ENCODE measurements at places on chromosomes 4 and X.

GRCh38 chr4:79979785-79980437, 93.1 kb downstream of the ANTXR2 start:
- no peak for DNase-seq

- DNase-seq = no peak
Measured at GRCh38 chrX:56804867-56805266, 75.8 kb downstream of the NBDY start.

DNA sequence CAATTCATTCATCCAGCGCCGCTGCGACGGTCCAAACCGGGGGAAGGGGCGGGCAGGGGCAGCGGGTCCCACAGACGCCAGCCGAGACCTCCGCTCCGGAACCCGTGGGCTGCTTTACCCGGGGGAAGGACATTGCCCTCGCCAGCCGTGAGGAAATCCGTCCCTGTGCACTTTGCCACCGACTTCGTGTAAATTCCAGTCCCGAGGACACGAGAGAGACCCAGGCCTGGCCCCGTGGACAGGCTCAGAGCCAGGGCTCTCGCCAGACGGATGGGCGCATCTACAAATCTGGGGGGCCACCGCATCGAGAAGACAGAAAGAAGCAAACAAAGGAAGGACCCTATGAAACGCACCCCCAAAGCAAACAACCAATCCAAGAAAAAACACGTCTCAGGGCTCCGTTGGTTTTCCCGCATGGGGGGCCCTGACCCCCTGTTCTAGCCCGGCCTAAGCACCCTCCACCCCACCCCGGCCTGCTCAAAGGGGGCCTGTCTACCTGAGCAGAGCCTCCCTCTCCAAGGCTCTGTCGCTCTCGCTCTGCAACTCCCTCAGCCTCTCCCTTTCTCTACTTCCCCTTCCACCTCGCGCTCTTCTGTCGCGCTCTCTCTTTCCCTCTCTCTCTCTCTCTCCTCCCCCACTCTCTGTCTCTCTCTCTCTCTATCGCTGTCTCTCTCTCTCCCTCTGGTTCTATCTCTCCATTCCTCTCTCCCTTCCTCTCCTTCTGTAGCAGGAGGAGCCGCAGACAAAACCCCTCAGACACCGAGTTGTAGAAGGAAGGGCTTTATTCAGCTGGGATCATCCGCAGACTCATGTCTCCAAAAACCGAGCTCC, 11.3 kb downstream of the FRG2 start:
- DNase-seq = no peak

DNA sequence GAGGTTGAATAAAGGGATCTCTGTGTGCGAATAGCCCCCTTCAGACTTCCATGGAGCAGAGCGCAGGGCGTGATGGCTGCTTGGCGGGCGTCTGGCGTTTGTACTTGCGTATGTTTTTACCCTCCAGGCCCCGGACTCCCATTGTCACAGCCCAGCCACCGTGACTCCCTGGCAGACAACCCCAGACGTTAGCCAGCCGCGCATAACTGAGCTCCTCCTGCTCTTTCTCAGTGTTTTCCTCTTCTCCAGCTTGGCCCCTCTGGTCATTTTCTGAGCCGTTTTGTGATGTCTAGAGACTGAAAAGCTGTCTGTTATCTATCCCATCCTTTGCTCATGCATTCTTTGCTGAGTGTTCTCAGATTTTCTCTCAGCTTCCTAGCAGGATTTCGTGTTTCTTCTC, 54.3 kb downstream of the IGFBP7 start:
- DNase-seq = no peak

GRCh38 chr4:32462944-32463343, 1742.8 kb downstream of the PCDH7 start:
- DNase-seq = peak; percentile 2

DNA sequence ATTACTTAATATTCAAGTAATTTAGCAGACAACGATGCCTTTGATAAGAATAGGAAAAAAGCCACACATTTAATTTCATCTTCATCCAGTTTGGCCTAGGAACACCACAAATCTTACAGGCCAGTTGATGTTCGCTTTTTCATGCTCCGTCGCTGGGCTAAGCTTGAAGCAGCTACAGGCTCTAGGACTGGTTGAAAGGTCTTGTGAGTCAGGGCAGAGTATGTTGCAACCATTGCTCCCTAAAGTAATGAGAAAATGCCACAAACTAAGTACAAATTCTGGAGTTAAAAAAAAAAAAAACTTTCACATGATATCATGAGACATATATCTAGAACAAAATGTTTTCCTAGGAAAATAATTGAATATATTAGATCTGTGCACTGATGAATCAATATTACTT, 123.8 kb downstream of the RPS6KA6 start:
- no peak for DNase-seq

GRCh38 chrX:75963774-75964173, 178.7 kb upstream of the MAGEE2 start:
- no peak for DNase-seq

GRCh38 chr4:59987289-59987688, 1212.8 kb upstream of the ADGRL3 start:
- DNase-seq = no peak

GRCh38 chr4:55442541-55442940, 46.8 kb downstream of the TMEM165 start:
- no peak for DNase-seq

DNA sequence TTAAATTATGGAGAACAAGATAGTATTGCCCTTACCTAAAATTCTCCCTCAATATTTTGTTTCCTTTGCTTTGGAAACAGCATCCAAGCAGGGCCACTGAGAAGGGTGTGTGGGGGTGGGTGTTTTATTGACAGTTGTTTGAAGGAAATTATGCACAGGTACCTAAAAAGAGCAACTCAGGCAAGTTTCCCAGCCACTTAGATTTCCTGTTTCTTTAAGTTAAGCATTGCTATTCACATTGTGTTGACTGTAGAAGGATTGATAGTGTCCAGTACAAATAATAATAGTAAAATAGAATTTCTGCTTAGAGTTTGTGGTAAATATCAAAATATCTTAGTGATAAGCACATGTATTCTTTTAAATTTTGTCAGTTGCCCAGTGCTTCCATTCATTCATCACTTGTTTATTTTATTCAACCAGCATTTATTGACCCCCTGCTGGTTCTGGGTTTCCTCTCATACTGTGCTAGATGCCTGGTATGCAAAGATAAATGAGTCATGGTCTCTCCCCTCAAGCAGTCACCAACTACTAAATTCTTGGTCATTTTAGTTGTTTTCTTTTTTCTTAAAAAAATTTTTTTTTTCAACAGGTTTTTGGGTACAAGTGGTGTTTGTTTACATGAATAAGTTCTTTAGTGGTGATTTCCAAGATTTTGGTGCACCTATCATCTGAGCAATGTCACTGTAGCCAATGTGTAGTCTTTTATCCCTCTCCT, 50.0 kb downstream of the GALNT7 start:
- peak; percentile 24 for DNase-seq

DNA sequence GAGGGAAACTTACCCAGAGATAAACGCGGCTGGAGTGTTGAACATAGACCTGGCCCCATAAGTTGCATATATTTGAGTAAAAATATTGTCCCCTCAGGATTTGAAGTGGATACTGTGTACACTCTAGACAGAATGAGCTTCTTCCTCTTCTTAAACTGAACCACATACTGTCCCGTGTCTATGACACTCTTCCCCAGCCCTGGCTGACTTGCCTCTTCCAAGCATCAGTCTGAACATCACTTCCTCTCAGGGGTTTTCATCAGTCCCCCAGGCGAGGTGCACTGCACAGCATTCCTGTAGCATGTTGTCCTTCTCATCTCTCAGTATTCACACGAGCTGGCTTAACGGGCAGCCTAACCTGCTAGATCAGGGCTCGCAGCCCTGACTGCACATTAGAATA, 80.5 kb upstream of the TMEM150C start:
- DNase-seq = no peak

DNA sequence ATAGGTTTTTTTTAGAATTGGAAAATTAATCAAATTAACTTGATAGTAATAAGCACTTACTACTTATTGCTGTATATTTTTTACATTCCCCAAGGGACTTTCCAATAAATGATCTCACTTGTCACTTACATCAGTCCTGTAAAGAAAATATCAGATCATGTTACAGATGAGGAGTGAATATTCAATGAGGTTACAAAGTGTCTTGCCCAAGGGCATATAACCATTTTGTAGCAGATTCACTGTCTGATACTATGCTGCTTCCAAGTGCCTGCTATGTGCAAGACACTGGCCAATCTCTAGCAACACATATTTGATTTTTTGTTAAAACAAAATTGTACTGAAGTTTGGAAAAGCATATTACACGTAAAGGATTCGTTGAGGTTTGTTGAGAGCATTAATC, 1287.7 kb downstream of the FAM133A start:
- DNase-seq = no peak

- no peak for DNase-seq
Measured at GRCh38 chrX:136228839-136229207, 22.4 kb downstream of the MAP7D3 start.

- peak; percentile 70 for DNase-seq
Measured at GRCh38 chrX:10726647-10727046, 106.3 kb upstream of the MID1 start.

- no peak for DNase-seq
Measured at GRCh38 chr4:71814433-71814832, 30.6 kb upstream of the GC start.

DNA sequence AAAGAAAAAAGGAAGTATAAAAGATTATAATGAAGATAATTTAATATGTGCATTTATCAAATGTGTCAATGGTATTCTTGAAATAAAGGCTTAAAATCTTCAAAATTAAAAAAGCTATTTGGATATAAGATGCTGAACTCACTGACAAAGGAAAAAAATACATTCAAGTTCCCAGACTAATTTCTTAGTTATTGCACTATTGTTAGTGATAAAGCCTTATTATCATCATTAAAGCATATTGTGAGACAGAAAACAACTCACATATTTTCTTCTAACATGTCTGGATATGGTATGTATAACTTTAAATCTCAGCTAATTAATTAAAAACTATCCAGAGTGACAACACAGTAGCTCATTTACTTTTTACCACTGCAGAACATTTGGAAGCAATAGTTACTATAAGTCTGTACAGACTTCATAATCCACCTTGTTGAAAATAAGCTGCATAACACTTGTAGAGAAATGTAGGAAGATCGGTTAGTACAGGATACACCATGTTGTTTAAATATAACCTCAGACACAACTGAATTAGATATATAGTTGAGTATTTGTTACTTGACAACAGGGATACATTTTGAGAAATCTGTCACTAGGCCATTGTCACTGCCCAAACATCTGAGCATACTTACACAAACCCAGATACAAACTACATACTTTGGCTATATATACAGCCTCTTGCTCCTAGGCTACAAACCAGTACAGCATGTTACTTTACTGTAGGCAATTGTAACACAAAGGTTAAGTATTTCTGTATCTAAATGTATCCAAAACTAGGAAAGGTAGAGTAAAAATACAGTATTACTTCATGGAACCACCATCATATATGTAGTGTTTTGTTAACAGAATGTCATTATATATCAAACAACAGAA, 12.8 kb upstream of the FAM200B start:
- no peak for DNase-seq

DNA sequence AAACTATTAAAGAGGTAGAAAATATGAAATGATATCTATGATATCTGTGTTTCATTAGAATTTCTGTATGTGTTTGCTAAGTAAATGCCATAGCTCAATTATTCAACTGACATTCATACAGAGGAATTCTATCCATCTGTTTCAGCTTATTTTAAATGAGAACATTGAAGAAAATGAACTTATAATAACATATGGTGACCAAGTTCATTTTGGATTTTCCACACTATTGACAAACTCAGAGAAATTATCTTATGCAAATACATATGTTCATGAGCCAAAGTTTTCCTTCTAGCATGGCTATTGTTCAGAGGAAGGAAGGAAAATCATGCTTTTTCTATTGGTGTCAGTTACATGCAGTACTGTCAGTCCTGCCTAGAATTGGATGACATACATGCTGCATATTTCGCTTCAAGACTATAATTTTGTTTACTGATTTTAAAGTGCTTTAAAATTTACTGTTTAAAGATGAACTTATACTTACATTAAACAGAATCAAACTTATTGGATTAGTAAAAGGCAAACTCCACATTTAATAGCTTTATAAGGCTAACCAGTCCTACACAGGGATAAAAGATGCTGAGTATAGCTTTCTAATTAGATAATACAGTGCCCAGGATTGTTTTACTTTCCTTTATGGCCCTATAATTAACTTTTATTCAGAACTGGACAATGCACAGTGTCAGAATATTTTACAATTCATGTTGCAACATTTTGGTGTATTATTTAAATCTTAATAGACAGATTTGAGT, 646.2 kb downstream of the TRAM1L1 start:
- DNase-seq = no peak

GRCh38 chrX:69143530-69143929, 21.7 kb downstream of the PJA1 start:
- DNase-seq = no peak

DNA sequence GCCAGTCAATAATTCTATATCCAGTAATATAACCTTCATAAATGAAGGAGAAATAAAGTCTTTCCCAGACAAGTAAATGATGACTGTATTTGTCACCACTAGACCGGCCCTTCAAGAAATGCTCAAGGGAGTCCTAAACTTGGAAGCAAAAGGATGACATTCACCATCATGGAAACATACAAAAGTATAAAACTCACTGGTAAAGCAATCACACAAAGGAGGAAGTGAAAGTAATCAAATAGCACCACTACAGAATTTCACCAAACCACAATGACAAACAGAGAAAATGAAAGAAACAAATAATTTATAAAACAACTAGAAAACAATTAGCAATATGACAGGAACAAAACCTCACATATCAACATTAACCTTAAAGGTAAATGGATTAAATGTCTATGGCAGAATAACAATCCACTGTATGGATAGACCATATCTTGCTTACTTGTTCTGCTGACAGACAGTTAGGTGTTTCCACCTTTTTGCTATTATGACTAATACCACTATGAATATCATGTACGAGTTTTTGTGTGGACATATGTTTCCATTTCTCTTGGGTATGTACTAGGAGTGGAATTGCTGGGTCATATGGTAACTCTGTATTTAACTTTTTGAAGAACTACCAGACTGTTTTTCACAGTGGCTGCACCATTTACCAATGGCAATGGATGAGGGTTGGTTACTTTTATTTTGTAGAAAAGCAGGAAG, 44.9 kb downstream of the NAT8L start:
- no peak for DNase-seq

DNA sequence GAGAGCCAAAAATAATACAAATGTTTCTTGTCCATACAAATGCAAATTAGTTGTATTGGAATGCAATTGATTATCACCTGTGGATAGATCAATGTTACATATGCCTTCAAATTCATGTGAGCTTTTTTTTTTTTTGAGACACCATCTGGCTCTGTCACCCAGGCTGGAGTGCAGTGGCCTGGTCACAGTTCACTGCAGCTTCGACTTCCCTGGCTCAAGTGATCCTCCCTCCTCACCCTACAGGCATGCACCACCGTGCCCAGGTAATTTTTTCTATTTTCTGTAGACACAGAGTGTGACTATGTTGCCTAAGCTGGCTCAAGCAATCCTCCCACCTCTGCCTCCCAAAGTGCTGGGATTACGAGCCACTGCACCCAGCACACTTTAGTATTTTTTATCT, 38.6 kb upstream of the TMEM184C start:
- DNase-seq = no peak

All from AG08395 (cell line).